ENCODE measurements at places on chromosomes 6 and 20. TPM values are rescaled to one million over a fixed set of nuclear protein-coding genes. Genes with fewer than 3 reads are reported as not detected.

GRCh38 chr20:16385891-16386290 is 187.4 kb downstream of the KIF16B start:
- DNase-seq, result no peak
- H3K4me3 ChIP-seq, result no peak overlapping the region
- H3K36me3 ChIP-seq, result peaks cover 6% of the 10 kb centered on the region

Gene FOXC1
- total RNA-seq, result 1.1 TPM

- no peak overlapping the region for H3K27ac ChIP-seq
- no peaks in the 10 kb centered on the region for H3K27me3 ChIP-seq
- H3K4me1 ChIP-seq, result peaks cover 4% of the 10 kb centered on the region
- no peaks in the 10 kb centered on the region for H3K36me3 ChIP-seq
- DNase-seq, result no peak
Measured at GRCh38 chr6:13436399-13437217, 50.8 kb downstream of the GFOD1 start.

Gene RIMS1
- total RNA-seq, result 5.5 TPM

Gene LRRC73
- total RNA-seq, result 1.6 TPM

Gene PRPH2
- total RNA-seq, result not detected

- peak overlapping the region; percentile 57 for H3K27ac ChIP-seq
- H3K36me3 ChIP-seq, result no peaks in the 10 kb centered on the region
- peaks cover 6% of the 10 kb centered on the region for H3K4me1 ChIP-seq
- peaks cover 3% of the 10 kb centered on the region for H3K27me3 ChIP-seq
Measured at GRCh38 chr6:26097268-26097875, 10.1 kb downstream of the HFE start.

DNA sequence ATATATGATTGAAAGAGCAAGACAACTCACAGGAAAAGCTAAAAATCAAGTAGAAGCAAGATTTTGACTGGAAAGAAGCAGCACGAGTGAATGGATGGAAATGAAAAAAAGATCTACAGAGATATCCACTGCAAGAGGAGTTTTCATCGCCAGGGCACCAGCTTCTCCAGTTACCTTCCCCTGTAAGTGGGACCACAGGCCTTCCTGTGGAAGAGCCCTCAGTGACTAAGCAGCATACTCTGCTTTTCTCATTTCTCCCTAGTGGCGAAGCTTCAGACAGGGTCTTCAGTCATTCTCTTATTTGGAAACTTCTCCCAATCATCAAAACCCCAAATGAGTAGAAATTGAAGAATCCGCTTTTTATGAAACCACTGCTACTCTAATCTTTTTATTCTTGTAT is 40.5 kb downstream of the ADGRB3 start:
- DNase-seq, result no peak
- H3K4me1 ChIP-seq, result peaks cover 6% of the 10 kb centered on the region
- H3K36me3 ChIP-seq, result no peaks in the 10 kb centered on the region
- H3K27me3 ChIP-seq, result no peaks in the 10 kb centered on the region
- no peak overlapping the region for H3K4me3 ChIP-seq

GRCh38 chr6:4584801-4585200 is 191.4 kb upstream of the CDYL start:
- H3K27me3 ChIP-seq, result no peaks in the 10 kb centered on the region
- H3K27ac ChIP-seq, result no peak overlapping the region
- no peak for DNase-seq
- no peak overlapping the region for H3K4me3 ChIP-seq
- no peaks in the 10 kb centered on the region for H3K36me3 ChIP-seq

DNA sequence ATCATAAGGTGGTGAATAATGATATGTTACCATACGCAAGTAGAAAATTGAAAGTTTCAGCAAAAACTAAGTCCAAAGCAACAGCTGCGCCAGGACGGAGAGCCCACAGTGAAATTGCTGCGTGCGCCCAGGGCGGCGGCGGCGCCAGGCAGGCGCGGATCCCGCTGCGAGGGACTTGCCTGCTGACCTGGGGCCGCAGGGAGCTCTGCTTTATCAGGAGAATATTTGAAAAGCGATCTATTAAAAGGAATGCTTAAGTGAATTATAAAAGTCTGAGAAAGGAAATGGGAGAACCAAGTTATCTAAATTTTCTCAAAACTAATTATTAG is 85.4 kb downstream of the THBS2 start:
- no peaks in the 10 kb centered on the region for H3K4me1 ChIP-seq
- no peak overlapping the region for H3K27ac ChIP-seq
- H3K4me3 ChIP-seq, result no peak overlapping the region
- H3K36me3 ChIP-seq, result no peaks in the 10 kb centered on the region
- peaks cover 17% of the 10 kb centered on the region for H3K27me3 ChIP-seq

- no peak overlapping the region for H3K4me3 ChIP-seq
- H3K27me3 ChIP-seq, result no peaks in the 10 kb centered on the region
- H3K27ac ChIP-seq, result no peak overlapping the region
Measured at GRCh38 chr6:19333936-19334335, 503.2 kb upstream of the ID4 start.

DNA sequence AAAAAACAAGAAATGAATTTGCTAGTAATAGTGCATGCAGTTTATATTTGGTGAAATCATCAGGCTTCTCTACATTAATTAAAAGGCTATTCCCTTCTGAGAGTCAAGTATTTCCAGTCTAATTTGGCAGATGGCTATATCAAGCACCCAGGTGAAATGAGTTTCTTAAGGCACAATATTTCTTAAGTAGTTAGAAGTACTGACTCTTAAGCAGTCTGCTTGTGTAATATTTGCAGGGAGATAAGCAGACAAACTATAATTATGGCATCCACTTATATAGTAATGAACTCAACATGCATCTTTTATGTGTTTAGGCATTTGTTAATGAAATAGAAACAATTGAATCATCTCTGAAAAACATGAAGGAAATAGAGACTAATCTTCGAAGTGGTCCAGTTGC is 189.2 kb downstream of the UTRN start:
- H3K27ac ChIP-seq, result no peak overlapping the region
- DNase-seq, result no peak
- no peak overlapping the region for H3K4me3 ChIP-seq
- peaks cover 1% of the 10 kb centered on the region for H3K4me1 ChIP-seq

Gene MLN
- total RNA-seq, result not detected
